NCI-H2171 treated with DMSO at 0.1 percent for 48 hours (cell line): ENCODE measurements at places on chromosomes 1 and 21.

DNA sequence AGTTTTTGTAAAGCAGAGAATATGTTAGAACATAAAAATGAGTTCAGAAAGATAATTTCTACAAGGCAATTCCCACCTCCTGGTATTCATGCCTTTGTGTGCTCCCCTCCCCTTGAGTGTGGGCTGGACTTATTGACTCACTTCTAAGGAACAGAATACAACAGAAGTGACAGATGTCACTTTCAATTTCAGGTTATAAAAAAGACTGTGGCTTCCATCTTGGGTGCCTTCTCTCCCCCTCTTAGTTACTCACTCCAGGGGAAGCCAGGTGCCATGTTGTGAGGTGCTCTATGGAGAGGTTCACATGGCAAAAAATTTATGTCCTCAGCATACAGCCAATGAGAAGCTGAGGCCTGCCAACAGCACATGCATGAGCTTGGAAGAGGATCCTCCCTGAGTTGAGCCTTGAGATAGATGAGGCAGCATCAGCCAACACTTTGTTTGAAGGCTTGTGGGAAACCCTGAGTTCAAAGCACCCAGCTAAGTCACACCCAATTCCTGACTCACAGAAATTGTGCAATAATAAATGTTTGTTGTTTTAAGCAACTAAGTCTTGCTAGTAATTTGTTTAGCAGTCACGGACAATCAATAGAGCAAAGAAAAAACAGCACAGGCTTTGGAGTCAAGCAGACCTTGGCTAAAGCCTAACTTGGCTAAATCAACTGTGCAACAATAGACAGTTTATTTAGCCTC lies 73.5 kb upstream of the NGF start:
- DNase-seq: peak; percentile 27

GRCh38 chr21:37507716-37508115 lies 141.1 kb downstream of the DYRK1A start:
- no peak for DNase-seq

- DNase-seq: no peak
Measured at GRCh38 chr1:100353988-100354387, 1.7 kb downstream of the CDC14A start.

- DNase-seq: no peak
Measured at GRCh38 chr1:193303849-193304248, 117.4 kb upstream of the B3GALT2 start.

GRCh38 chr1:34155860-34156259 lies 9.2 kb downstream of the CSMD2 start:
- DNase-seq: no peak

- no peak for DNase-seq
Measured at GRCh38 chr1:55352080-55352810, 137.1 kb upstream of the USP24 start.

DNA sequence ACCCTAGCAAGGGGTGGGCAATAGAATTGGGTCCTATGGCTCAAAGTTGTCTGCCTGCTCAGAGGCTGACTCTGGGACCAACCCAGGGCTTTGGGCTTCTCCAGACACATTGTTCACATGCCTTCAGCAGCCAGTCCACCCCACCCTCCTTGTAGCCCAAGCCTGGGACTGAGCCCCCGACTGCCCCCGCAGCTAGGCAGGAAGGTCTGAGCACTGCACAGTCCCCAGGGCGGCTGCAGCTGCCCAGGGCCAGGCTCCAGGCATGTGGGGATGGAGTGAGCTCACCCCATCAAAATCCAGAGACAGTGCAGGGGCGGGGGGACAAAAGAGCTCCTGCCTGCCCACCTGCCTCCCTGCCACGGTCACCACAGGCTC lies 35.6 kb downstream of the HSPG2 start:
- no peak for DNase-seq

GRCh38 chr1:35832276-35832905 lies 24.6 kb downstream of the AGO4 start:
- DNase-seq: no peak

DNA sequence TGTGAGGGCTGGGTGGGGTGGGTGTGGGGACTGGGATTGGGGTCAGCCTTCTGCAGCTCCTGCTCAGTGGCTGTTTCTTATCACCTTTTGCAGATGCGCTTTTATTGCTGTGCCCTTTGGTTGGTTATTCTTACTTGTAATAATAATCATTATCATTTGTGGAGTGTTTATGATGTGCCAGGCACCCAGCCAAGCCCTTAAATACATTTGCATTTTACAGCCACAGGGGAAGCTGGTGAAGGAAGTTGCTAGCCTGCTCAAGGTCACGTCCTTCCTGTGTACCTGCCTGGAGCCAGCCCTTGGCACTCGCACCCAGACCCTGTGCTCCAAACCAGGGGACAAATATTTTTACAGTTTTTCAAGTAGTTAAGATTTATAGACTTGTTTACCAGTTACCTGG lies 144.0 kb downstream of the PGBD5 start:
- DNase-seq: no peak
